ENCODE measurements at places on chromosomes 1 and 21. TPM values are rescaled to one million over a fixed set of nuclear protein-coding genes. Genes with fewer than 3 reads are reported as not detected.

GRCh38 chr21:35537604-35538003 is 488.5 kb upstream of the RUNX1 start:
- no peak overlapping the region for H3K27ac ChIP-seq
- H3K4me1 ChIP-seq = no peaks in the 10 kb centered on the region
- H3K27me3 ChIP-seq = no peaks in the 10 kb centered on the region
- no peaks in the 10 kb centered on the region for H3K36me3 ChIP-seq
- H3K4me3 ChIP-seq = no peak overlapping the region

DNA sequence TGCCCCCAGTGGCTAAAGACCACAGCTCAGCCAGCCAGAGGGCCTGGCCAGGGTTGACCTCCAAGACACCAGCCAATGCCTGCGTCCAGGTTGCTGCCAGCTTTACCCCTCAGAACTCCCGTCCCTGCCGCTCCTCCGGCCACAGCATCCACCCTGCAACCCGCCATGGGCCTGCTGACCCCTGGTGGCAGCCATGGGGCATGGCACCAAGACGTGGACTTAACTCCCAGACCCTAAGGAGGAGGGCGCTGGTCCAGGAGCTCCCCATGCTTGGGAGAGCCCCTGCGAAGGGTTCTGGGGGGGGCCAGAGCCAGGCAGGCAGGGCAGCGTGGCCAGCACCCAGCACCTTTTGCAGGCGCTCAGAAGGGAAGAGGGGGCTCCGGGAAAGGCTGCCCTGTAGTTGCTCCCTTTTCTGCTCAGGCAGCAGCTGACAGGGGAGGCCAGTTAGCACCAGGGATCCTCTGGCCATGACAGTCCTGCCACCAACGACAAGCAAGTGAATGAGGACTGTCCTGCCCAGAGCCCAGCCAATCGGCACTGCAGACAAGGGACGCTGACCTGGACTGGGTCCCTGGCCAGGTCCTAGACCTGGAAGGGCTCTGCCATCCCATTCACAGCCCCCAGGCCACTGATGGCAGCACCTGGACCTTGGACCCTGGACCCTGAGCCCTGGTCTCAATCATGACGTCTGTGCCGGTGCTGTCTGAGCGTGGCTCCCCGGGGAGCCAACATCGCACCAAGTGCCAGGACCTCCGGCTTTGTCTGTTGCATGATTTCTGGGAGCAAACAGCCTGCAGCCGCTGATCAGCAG is 246.2 kb downstream of the NPHP4 start:
- no peaks in the 10 kb centered on the region for H3K36me3 ChIP-seq
- DNase-seq = peak; percentile 42
- H3K27ac ChIP-seq = no peak overlapping the region
- H3K27me3 ChIP-seq = no peaks in the 10 kb centered on the region
- H3K4me1 ChIP-seq = no peaks in the 10 kb centered on the region

- DNase-seq = no peak
- H3K27me3 ChIP-seq = peaks cover 4% of the 10 kb centered on the region
- no peak overlapping the region for H3K4me3 ChIP-seq
- H3K27ac ChIP-seq = no peak overlapping the region
- no peaks in the 10 kb centered on the region for H3K36me3 ChIP-seq
- H3K4me1 ChIP-seq = no peaks in the 10 kb centered on the region
Measured at GRCh38 chr1:212536586-212536985, 72.0 kb upstream of the ATF3 start.

DNA sequence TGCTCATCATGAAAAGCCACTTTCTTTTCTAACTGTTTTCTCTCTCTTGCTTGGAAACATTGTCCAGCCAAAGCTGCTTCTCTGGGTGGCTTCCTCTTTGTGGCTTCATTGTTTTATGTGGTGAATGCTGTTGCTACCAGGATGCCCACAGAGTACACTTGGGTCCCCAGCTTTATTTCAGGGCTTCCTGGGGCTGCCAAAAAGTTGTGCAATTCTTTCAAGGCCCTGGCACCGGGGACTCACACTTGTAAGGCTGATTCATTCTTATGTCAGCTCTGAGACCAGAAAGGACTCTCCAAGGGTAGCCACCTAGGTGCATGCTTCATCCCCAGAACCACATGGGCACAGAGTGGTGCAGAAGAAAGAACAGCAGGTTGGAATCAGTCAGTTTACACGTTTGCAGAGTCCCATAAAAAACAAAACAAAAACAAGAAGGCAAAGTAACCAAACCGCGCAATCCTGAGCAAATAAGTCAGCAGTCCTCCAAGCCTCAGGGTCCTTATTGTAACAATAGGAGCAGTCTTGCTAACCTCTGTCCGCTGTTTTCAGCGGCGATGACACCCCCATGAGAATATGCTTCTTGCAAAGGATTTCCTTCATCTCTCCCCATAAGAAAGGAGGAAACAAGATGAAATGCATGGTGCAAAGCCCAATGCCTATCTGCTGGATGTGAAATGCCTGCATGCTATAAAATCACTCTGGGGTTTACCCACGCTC is 89.9 kb upstream of the SSX2IP start:
- H3K27me3 ChIP-seq = no peaks in the 10 kb centered on the region
- H3K27ac ChIP-seq = no peak overlapping the region
- no peaks in the 10 kb centered on the region for H3K36me3 ChIP-seq
- H3K4me3 ChIP-seq = no peak overlapping the region
- DNase-seq = no peak
- H3K4me1 ChIP-seq = peaks cover 3% of the 10 kb centered on the region

- H3K27me3 ChIP-seq = no peaks in the 10 kb centered on the region
- H3K36me3 ChIP-seq = no peaks in the 10 kb centered on the region
- no peaks in the 10 kb centered on the region for H3K4me1 ChIP-seq
- DNase-seq = no peak
Measured at GRCh38 chr1:75672528-75673393, 51.7 kb upstream of the ACADM start.

DNA sequence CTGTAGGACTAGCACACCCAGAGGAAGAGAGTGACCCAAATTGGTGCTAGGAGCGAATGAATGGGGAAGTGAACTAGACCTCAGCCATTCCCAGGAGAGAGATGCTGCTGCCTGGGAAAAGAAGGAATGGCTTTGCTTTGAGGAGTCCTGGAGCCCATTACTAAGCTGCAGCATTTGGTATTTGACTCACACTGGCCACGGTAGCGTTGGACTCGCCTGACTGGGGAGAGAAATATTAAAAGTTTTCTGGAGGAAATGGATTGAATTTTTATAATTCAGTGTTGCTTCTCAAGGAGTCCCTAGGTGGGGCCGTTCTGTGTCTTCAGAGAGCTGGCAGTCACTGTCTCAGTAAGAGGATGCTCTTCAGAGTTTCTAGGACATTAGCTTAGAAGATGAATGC is 40.2 kb downstream of the PIK3CD start:
- H3K27ac ChIP-seq = peak overlapping the region; percentile 12
- H3K4me3 ChIP-seq = no peak overlapping the region
- H3K36me3 ChIP-seq = peaks cover 46% of the 10 kb centered on the region
- no peaks in the 10 kb centered on the region for H3K27me3 ChIP-seq
- H3K4me1 ChIP-seq = peaks cover 43% of the 10 kb centered on the region

GRCh38 chr1:232630047-232630893 is at the start of gene SIPA1L2:
Gene SIPA1L2 (minus strand): TSS chr1:232630133. CDS start chr1:232515339, 114,794 bp downstream.
- H3K27me3 ChIP-seq = peaks cover 17% of the 10 kb centered on the region
- no peak within 1 kb of the TSS for H3K27ac ChIP-seq
- H3K4me3 ChIP-seq = peak within 1 kb of the TSS; percentile 70
- peak; percentile 88 for DNase-seq

- H3K36me3 ChIP-seq = no peaks in the 10 kb centered on the region
- no peak overlapping the region for H3K27ac ChIP-seq
- no peaks in the 10 kb centered on the region for H3K27me3 ChIP-seq
- no peak overlapping the region for H3K4me3 ChIP-seq
- no peaks in the 10 kb centered on the region for H3K4me1 ChIP-seq
- no peak for DNase-seq
Measured at GRCh38 chr1:75964760-75965408, 32.7 kb upstream of the ASB17 start.

- no peak overlapping the region for H3K4me3 ChIP-seq
- no peak overlapping the region for H3K27ac ChIP-seq
- H3K4me1 ChIP-seq = no peaks in the 10 kb centered on the region
- no peaks in the 10 kb centered on the region for H3K36me3 ChIP-seq
Measured at GRCh38 chr1:171999756-172000155, 158.5 kb downstream of the DNM3 start.

The SLC30A1 gene
- total RNA-seq = 12.2 TPM

DNA sequence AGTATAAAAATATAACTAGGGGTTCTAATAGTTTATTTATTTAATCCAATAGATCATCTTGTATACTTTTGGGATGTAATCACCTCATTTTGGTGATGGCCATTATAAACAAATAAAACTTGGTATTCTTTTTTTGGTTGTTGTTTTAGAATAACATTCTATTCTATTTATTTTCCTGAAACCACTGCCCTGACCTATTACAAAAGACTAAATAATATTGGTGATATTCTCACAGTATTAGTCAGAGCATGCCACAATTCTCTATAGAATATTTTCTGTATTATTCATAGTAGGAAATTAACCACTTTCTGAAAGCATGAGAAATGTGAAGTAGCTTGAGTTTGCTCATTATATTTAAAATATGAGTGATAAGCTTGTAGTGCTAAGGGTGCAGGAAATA is 54.1 kb upstream of the LRRC7 start:
- H3K4me1 ChIP-seq = no peaks in the 10 kb centered on the region
- H3K27me3 ChIP-seq = no peaks in the 10 kb centered on the region
- no peak overlapping the region for H3K4me3 ChIP-seq
- H3K36me3 ChIP-seq = no peaks in the 10 kb centered on the region
- H3K27ac ChIP-seq = no peak overlapping the region
- no peak for DNase-seq

The DDAH1 gene
- not detected for total RNA-seq

DNA sequence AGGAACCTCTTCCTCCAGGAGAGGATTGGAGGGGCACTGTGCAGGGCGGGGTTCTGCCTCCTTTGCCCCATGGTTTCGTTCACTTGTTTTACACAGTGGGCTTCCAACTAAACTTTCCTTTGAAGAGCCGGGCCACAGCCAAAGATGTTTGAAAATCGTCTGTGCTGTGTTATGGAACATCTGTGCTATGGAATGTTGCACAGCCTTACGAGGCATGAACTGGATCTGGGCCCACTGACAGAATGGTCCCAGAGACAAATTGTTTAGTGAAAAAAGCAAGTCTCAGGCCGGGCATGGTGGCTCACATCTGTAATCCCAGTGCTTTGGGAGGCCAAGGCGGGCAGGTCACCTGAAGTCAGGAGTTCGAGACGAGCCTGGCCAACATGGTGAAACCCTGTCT is 12.6 kb upstream of the MEF2D start:
- H3K36me3 ChIP-seq = no peaks in the 10 kb centered on the region
- H3K27me3 ChIP-seq = no peaks in the 10 kb centered on the region
- H3K27ac ChIP-seq = no peak overlapping the region
- H3K4me3 ChIP-seq = no peak overlapping the region

GRCh38 chr1:215082532-215083382 is at the start of gene KCNK2:
Gene KCNK2 (plus strand): TSS chr1:215082737. CDS start chr1:215083386, 649 bp downstream.
- no peak within 1 kb of the TSS for H3K4me3 ChIP-seq
- H3K27me3 ChIP-seq = peaks cover 16% of the 10 kb centered on the region
- peak; percentile 3 for DNase-seq
- H3K27ac ChIP-seq = no peak within 1 kb of the TSS

- H3K4me3 ChIP-seq = no peak overlapping the region
- no peaks in the 10 kb centered on the region for H3K27me3 ChIP-seq
- no peak overlapping the region for H3K27ac ChIP-seq
- peaks cover 9% of the 10 kb centered on the region for H3K4me1 ChIP-seq
Measured at GRCh38 chr1:40662151-40662550, 3.3 kb downstream of the RIMS3 start.

The LRIF1 gene
- 22.6 TPM for total RNA-seq

The COP1 gene
- total RNA-seq = 68.5 TPM

GRCh38 chr1:86865973-86866637 is 47.8 kb downstream of the SELENOF start:
- peak overlapping the region; percentile 74 for H3K27ac ChIP-seq
- H3K4me3 ChIP-seq = no peak overlapping the region
- peaks cover 5% of the 10 kb centered on the region for H3K36me3 ChIP-seq
- DNase-seq = peak; percentile 79
- H3K4me1 ChIP-seq = peaks cover 31% of the 10 kb centered on the region

- no peaks in the 10 kb centered on the region for H3K36me3 ChIP-seq
- no peaks in the 10 kb centered on the region for H3K27me3 ChIP-seq
- no peak overlapping the region for H3K27ac ChIP-seq
Measured at GRCh38 chr1:18422076-18422777, 58.5 kb upstream of the KLHDC7A start.

The PATJ gene
- 43.3 TPM for total RNA-seq

The IVL gene
- total RNA-seq = not detected

DNA sequence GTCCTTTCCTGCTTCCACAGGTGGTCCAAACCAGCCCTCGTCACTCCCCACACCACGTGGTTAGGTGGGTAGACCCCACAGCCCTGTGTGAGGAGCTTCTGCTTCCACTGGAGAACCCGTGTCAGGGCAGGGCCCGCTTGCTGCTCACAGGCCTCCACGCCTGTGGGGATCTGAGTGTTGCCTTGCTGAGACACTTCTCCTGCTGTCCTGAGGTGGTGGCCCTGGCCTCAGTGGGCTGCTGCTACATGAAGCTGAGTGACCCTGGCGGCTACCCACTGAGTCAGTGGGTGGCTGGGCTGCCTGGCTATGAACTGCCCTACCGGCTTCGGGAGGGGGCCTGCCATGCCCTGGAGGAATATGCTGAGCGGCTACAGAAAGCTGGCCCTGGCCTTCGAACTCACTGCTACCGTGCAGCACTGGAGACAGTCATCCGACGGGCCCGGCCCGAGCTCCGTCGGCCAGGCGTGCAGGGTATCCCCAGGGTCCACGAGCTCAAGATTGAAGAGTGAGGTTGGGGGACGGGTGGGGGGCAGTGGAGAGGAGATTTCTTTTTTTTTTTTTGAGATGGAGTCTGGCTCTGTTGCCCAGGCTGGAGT is 5.5 kb upstream of the ISG20L2 start:
- H3K27me3 ChIP-seq = no peaks in the 10 kb centered on the region
- H3K36me3 ChIP-seq = no peaks in the 10 kb centered on the region
- no peak overlapping the region for H3K27ac ChIP-seq
- DNase-seq = no peak
- H3K4me1 ChIP-seq = peaks cover 4% of the 10 kb centered on the region

GRCh38 chr1:108142773-108143394 is 57.3 kb downstream of the SLC25A24 start:
- H3K4me3 ChIP-seq = no peak overlapping the region
- no peak for DNase-seq
- peaks cover 26% of the 10 kb centered on the region for H3K36me3 ChIP-seq

The SPRR2E gene
- total RNA-seq = not detected

The ANXA9 gene
- 0.62 TPM for total RNA-seq

DNA sequence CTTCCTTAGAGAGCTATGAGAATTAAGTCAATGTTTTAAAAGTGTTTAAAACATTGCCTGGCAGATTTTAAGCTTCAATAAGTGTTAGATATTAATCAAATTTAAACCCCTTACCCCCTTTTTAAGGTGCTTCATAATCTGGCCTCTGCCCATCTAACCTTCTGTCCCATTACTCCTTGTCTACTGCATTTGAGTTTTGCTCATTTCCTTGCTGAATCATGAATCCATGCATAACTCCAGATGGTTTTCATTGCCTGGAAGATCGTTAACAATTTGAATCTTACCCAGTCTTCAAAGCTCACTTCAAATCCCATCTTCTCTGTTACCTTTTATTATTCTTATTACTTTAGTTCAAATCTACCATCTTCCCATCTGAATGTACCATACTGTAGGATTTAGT is 4.6 kb downstream of the HJV start:
- H3K4me1 ChIP-seq = peaks cover 19% of the 10 kb centered on the region
- no peak overlapping the region for H3K27ac ChIP-seq
- no peak overlapping the region for H3K4me3 ChIP-seq
- peaks cover 27% of the 10 kb centered on the region for H3K27me3 ChIP-seq
- H3K36me3 ChIP-seq = no peaks in the 10 kb centered on the region

The PPFIA4 gene
- 0.75 TPM for total RNA-seq
